SJCRH30 (cell line): ENCODE measurements at places on chromosomes 6 and 20. TPM values are rescaled to one million over a fixed set of nuclear protein-coding genes. Genes with fewer than 3 reads are reported as not detected.

CCDC28A gene
- 9.7 and 12.5 TPM in 2 replicates for total RNA-seq

GRCh38 chr6:28000351-28001045 is 43.5 kb downstream of the OR2B6 start:
- DNase-seq, result no peak

C20orf204 gene
- total RNA-seq, result 2.0 and 3.0 TPM in 2 replicates

ATP9A gene
- 0.20 TPM in 1 of 2 replicates, not detected in the other for total RNA-seq

GRCh38 chr6:111909238-111909637 is 36.0 kb upstream of the FYN start:
- no peak for DNase-seq

SLC17A1 gene
- not detected in 2 replicates for total RNA-seq

- no peak for DNase-seq
Observed at GRCh38 chr6:39918831-39919230, 15.4 kb downstream of the MOCS1 start.

GRCh38 chr20:58145506-58146080 is 82.9 kb downstream of the ANKRD60 start:
- no peak for DNase-seq

GRCh38 chr6:164247106-164247505 is 832.6 kb downstream of the QKI start:
- DNase-seq, result peak; percentile 44

DNA sequence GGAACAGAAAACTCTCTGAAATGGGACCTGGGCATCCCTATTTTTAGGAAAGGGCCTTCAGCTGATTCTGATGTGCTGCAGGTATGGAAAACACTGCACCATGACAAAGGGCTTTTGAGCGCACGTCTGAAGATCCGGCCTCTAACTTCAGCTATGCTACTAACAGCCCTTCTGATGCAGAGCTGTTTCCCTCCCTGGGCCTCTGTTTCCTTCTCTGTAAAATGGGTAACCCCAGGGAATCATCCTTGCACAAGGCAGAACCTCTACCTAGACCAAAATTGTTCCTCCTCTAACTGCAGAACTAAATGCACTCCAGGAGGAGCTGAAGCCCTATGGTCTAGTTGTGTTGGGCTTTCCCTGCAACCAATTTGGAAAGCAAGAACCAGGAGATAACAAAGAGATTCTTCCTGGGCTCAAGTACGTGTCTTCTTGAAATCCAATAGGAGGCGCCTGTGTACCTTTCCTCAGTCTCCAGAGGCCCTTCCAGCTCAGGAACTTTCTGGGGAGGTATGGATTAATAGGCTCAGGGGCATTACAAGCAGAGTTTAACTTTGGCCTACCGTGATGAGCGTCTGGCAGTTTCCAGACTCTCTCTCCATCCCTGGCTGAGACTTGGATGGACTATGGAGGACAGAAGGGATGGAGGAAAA is 5.9 kb downstream of the GPX5 start:
- DNase-seq, result no peak

- no peak for DNase-seq
Observed at GRCh38 chr6:137498481-137499190, 4.4 kb upstream of the OLIG3 start.

- no peak for DNase-seq
Observed at GRCh38 chr6:73006146-73006545, 219.2 kb downstream of the KHDC1L start.

- no peak for DNase-seq
Observed at GRCh38 chr6:156886409-156886808, 109.2 kb downstream of the ARID1B start.

- no peak for DNase-seq
Observed at GRCh38 chr6:109939654-109940053, 38.5 kb upstream of the GPR6 start.

DNA sequence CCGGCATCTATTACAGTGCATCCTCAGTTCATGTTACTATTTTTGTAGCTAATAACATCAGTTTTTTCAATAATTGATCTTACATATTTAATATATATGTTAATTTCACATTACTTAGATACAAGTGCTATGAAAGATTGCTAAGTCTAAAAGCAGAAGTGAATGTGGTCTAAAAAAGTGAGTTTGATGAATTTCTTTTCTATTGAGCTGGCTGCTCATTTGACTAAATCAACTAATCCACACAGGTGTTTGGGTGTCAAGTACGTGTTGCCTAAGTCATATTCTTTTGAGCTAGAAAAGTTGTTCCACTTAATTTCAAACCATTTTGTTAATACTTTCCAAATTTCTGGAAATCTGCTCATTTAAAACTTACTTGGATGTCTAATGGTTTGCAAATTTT is 46.6 kb upstream of the EZR start:
- no peak for DNase-seq

C2 gene
- 1.2 and 1.5 TPM in 2 replicates for total RNA-seq

DNA sequence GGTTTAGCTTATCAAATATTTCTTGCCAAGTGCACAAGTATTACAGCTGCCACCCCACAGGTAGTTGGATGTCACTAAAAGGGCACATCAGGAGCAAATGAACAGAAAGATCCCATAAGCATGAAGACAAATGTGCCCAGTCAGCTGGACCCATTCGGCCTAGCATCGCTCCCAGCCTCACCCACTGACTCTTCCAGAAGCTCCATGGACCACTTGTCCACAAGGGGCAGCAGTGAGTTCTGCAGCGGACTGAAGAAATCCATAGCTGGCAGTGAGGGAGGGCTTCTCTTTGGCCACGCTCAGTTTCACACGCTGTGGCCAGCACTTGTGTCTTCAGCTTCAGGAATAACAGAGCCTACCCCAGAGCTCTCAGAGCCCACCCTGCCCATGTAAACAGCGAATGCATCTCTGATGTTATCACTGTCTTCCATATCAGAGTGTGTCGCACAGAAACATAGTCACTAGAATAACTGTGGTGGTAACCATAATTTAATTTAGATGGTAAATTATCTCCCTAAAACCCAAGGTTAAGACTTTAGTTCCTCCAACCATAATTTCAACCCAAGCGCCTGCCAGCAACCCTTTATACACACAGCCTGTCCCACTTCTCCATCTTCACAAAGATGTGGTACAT is 15.8 kb downstream of the CGA start:
- DNase-seq, result peak; percentile 69

- DNase-seq, result no peak
Observed at GRCh38 chr6:130840050-130840449, 12.8 kb downstream of the SMLR1 start.

SMOC2 gene
- not detected in 2 replicates for total RNA-seq
